Gastrocnemius medialis (tissue), 4 donors: ENCODE measurements at places on chromosomes 3 and 15.

GRCh38 chr3:36433511-36433910 lies 53.2 kb downstream of the STAC start:
- DNase-seq = no peak

DNA sequence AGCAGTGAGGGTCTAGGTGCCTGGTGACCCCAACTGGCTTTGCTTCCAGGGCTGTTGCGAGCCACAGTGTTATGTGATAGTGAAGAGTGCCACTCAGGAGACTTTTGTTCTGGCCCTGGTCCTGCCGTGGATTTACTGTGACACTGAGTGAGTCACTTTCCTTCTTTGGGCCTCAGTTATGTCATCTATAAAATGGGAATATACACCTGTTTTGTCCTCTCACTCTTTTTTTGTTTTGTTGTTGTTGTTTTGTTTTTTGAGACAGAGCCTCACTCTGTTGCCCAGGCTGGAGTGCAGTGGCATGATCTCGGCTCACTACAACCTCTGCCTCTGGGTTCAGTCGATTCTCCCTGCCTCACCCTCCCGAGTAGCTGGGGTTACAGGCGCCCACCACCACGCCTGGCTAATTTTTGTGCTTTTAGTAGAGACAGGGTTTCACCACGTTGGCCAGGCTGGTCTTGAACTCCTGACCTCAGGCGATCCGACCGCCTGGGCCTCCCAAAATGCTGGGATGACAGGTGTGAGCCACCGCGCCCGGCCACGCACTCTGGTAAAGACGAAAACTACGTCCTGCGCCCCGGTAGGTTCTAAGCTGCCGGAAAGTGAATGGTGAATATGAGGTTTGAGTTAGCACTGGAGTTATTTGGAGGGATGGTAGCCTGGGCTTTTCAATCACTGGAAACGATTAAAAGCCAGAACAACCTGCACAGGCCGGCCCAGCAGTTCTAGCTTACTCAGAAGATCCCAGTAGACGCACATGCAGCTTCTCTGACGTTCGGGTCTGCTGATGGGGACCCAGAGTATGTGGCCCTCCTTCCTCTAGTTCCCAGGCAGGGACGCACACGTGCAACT lies 46.6 kb downstream of the BDH1 start:
- no peak for DNase-seq

GRCh38 chr3:179265875-179266274 lies 15.0 kb upstream of the KCNMB3 start:
- DNase-seq = no peak

DNA sequence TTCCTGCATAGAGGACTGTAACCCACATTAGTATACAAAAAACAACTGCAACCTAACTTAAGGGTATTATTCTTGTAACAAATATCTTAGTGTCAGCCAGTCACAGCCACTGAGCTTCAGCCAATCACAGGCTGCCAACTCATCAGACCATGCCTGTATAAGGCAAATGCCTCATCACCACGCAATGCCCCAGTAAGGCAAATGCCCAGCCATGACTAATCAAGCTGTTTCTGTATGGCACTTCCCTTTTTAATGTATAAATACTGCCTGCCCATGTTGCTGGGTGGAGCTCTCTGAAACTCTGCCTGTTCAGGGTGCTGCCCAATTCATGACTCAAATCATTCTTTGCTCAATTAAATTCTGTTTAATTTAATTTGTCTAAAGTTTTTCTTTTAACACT lies 18.4 kb upstream of the GABRA5 start:
- no peak for DNase-seq

- DNase-seq = no peak
Measured at GRCh38 chr3:140767566-140767965, 89.7 kb downstream of the TRIM42 start.

- DNase-seq = no peak
Measured at GRCh38 chr3:77479021-77479420, 439.1 kb downstream of the ROBO2 start.

GRCh38 chr15:29904757-29905417 lies 82.6 kb upstream of the TJP1 start:
- DNase-seq = no peak

GRCh38 chr15:89088605-89089315 lies 504 bp downstream of the ABHD2 start:
- peak; percentile 87 for DNase-seq

DNA sequence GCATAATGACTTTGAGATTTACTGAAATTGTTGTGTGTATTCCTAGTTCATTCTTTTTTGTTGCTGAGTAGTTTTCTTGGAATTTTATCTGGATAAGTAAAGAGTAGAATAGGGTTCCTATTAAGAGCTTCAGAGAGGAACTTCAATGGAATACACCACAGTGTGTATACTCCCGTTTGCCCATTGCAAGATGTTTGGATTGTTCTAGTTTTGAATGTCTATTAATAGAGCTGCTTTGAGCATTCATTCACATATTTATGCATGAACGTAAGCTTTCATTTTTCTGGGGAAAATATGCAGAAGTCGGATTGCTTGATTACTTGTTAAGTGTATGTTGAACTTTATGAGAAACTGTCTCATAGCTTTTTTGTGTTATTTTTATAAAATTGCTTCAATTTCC lies 580.5 kb downstream of the OTOL1 start:
- DNase-seq = no peak

GRCh38 chr3:142355692-142356091 lies 92.1 kb downstream of the XRN1 start:
- no peak for DNase-seq

GRCh38 chr3:176964661-176965060 lies 232.6 kb downstream of the TBL1XR1 start:
- DNase-seq = no peak

DNA sequence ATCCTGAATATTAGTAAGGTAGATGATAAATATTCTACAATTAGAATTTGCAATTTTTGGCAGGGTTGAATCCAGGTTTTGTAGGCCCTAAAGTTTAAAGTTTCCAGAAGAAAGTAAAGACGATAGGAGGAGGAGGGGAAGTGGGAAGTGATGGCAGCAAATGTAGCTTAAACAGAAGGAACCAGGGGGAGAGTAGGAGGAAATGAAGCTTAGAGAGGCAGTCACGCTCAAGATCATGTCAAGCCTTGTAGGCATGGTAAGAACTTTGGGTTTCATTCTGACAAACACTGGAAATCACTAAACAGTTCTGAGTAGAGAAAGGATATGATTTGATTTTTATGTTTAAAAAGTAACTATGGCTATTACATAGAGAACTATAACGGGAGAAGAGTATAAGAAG lies 63.9 kb downstream of the NR2E3 start:
- no peak for DNase-seq

DNA sequence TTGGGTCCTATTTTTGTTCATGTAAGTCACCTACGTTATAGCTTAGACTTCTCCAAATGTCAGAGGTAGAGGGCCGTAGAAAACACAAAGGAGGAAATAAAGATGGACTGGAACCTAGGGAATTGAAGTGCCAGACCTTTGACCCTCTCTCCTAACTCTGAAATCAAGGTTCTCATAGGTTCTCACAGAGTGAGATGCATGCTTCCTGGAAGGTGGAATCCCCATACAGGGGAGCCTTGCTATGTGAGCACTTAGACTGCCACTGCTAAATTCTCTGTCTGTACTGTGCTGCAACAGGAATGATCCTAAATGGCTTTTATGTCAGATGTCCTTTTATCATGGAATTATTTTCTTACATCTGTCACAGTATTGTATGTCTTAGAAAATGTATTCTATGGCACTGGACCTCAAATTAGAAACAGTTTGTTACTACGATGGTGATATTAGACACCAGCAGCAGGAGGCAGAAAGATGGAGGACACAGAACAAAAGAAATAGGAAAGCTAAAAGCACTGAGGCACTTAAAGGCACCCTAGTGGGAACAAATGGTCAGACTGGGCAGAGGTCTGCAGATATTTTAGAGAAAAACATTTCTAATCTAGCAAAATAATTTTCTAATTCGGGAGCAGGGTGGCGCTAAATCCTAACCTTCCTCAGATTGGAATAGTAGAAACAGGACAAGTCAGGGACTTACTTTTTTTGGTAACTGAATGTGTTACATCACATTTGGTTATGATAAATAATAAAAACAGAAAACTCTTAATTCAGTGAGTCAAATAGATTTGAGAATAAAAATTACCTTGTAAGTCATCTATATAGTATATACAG lies 60.2 kb upstream of the CDAN1 start:
- DNase-seq = no peak

DNA sequence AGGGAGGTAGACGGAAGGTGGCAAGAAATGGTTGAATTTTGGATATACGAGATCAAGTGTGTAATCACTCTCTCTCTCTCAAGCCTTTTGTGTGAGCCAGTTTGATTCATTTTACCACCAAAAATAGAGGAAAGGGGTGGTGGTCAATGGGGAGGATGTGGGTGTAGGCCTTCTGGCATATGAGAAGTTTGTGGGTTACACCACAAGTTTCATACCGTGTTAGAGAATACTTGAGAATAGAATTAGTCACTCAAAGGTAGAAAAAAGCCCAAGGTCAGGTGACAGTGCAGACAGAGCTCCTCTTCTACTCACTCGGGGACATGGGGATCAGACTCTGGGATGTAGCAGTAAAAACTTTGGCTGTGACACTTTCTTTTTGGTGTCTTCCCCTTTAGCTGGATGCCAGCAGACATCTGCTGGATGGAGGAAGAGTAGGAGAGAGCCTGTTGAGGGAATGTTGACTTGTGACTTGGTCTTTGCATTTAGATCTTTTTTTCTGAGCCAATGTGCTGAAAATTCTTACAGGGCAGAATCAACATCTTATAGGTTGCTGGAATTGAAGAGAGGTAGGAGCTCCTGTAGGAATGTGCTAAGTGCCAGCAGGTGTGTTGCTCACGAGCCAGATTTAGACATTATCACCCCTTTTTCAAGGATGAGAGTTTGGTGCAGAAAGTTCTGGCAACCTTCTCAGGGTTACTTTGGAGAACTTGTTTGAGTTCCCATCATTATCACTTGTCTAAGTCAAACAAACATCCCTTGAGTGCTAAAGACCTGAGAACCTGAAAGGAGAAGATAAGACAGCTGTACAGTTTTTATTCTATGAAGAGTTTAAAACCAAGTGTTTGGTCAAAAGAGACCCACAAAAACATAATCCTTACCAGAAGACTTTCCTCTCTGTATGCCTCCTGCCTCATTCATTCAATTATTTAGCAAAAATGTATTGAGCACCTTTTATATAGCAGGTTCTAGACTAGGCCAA lies 43.9 kb upstream of the RYK start:
- DNase-seq = no peak

GRCh38 chr3:69052472-69052898 lies 352 bp upstream of the TMF1 start:
- DNase-seq = no peak

DNA sequence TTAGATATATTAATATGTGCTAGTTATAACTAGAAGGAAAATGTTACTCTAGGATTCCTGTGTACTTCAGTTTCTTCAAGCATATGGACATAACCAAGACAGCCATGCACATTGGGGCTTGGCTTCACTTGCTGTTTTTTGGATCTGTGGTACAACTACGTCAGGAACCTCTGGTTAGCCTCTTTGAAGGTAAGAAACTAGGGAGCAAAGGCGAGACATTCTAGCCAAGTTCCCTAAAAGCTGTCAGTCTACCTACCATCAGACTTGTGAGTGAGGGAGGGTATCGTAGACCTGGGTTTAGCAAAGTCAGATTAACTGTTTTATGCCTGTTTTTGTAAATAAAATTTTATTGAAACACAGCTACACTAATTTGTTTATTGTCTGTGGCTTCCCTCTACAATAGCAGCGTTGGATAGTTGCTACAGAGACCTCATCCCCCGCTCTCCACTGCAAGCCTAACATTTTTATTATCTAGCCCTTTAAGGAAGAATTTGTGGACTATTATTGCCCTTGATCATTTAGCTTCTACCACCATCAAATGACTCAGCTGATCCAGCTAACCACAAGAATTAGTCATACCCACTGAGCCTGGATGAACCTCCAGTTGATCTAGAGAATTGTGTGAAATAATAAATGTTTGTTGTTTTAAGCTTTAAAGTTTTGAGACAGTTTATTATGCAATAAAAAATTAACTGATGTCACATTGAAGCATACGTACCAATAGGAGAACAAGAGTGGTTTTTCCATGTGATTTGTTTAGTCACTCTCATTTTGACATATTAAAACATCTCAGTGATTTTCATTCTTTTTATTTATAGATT lies 58.1 kb downstream of the RSRC1 start:
- DNase-seq = no peak

GRCh38 chr3:49104052-49104426 lies 518 bp downstream of the QARS1 start:
- DNase-seq = no peak

DNA sequence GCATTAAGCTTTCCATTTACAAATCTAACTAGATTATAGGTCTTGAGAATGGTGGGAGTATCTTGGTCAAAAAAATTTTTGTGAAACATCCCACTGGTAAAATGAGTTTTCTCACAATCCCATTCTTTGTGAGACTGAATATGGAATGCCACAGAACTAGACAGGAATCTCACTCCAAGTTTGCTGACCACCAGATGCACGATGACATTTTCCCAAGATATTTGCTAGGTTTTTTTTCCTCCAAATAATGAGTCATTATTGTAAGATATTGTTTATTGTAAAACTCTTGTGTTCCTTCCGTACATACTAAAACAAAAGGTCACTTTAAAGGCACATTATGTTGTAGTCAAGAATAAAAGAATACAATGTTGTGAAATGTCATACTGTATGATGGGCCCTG lies 53.9 kb downstream of the COPS2 start:
- DNase-seq = no peak

GRCh38 chr3:171363202-171363601 lies 97.0 kb downstream of the TNIK start:
- no peak for DNase-seq

DNA sequence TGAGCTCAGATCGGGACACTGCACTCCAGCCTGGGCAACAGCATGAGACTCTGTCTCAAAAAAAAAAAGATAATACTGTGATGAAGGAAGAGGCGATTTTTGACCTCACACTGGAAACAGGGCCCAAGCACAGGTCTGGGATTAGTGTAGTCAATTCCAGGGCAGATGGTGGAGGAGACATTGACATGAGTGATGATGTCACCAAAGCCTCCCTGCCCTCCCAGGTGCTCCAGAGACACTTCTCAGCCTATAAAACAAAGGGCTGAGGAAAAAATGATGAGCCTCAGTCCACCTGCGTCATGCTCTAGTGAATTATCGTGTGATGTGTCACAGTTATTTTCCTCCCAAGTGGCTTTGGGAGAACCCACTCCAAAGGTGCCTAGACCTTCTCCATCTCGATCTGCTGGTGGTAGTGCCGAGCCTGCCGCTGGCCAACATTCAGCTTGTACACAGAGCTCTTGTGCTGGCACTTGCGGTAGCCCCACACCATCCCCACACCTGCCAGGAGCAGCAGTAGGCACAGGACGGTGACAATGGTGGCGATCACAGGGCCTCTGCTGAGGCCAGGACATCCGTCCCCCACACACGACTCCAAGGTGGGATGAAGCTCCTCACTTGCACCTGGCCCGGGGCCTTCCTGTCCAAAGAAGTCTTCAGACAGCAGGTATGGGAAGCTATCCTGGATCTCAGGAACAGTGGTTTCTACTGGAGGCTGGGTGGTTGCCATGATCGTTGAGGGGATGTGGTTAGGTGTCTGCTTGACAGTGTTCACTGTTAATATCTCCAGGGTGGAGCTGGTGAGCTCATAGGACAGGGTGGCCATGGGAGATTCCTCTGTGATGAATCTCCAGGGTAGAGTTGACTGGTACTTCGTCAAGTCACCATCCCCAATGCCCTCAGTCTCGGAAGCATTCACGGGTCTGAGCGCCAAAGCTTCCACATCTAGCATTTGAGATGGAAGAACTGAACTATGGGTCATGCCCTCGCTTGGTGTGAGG lies 38.8 kb downstream of the CRTAP start:
- no peak for DNase-seq

- no peak for DNase-seq
Measured at GRCh38 chr15:25695875-25696760, 167.0 kb downstream of the ATP10A start.
